PC-3 (cell line): ENCODE measurements at places on chromosomes 12 and 14.

GRCh38 chr14:100438678-100439592 is 115.8 kb downstream of the SLC25A47 start:
- DNase-seq = peak; percentile 96

DNA sequence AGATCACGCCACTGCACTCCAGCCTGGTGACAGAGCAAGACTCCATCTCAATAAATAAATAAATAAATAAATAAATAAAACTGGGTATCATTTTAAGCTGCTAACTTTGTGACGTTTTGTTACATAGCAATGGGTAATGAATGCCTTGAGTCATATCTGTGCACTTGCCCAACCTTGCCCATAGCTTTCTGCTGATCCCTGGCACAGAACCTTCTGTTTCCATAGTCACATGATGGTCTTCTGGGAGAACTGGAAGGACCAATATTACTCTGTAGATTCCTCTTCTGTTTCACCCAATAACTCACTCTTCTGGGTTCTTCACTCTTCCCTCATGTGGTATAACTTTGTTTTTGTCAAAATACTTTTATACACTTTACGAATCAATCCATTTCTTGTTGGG is 140.8 kb downstream of the SCARB1 start:
- DNase-seq = peak; percentile 34

DNA sequence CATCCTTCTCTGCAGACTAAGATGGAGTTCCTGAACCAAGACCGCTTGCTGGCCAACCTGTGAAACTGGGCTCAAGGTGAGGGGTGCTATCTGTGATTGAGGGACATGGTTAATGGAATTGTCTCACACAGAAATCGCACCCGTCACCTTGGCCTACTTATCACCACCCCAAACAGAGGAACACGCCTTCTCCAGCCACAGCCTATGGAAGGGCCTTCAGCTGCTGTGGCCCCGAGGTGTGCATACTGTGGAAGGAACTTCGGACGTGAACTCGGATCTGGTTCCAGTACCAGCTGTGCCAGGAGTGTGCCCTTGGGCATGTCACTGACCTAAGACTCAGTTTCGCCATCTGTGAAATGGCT is 44.4 kb downstream of the EVL start:
- DNase-seq = no peak

DNA sequence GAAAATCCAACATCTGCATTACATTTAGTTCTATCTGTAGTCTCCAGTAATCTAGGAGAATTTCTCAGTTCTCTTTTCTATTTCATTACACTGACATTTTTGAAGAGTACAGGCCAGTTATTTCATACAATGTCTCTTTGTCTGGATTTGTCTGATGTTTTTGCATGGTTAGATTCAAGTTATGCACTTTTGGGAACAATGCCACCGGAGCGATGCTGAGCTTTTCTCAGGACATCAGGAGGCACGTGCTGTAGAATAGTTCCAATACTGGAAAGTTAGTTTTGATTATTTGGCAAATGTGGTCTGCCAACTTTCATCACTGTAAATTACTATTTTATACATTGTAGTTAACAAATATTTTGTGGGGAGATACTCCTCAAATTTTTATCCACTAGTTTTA is 43.1 kb downstream of the ALDH1L2 start:
- no peak for DNase-seq

GRCh38 chr12:97375310-97375709 is 87.3 kb upstream of the RMST start:
- no peak for DNase-seq

DNA sequence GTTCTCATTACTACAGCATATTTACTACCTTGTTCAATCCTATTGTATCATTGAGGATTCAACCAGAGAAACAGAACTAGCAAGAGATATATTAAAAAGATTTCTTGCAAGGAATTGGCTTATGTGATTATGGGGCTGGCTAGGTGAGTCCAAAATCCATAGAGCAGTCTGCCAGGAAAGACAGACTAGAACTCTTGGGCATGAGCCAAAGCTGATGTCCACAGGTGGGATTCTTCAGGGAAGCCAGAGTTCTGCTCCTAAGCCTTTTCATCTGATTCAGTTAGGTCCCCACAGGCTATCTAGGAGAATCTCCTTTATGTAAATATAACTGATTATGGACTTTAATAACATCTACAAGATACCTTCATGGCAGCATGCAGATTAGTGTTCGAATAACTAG is 26.0 kb downstream of the PELI2 start:
- DNase-seq = no peak

DNA sequence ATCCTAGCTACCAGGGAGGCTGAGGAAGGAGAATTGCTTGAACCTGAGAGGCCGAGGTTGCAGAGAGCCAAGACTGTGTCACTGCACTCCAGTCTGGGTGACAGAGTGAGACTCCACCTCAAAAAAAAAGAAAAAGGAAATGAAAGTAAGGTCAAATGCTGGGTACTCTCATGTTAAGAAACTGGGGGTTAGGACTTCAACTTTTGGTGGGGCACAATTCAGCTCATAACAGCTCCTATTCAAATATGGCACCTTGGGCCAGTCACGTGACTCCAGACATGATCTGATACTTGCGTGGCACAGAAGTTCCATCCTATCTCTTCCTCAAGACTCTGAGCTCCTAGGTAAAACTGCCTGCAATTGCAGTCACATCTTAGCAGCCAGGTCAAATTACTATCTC is 142.7 kb downstream of the EGLN3 start:
- no peak for DNase-seq

DNA sequence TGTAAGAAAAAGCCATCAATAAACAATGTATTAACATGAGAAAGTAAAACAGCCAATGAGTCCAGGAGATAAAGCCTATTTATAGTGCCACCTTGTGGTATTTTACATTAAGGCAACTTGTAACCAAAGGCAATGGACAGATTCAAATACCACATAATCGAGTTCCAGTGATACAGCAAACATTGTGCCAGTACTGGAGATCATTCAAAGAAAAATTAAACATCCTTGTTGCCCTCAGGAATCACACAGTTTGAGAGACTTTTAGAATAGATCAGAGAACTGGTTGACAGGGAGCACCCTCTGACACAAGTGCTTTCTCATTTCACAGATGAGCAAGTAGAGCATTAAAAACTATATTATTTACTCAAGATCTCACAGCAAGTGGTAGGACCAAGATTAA is 98.1 kb downstream of the DDHD1 start:
- DNase-seq = peak; percentile 78

GRCh38 chr14:72606879-72607278 is 287.0 kb downstream of the DPF3 start:
- no peak for DNase-seq

DNA sequence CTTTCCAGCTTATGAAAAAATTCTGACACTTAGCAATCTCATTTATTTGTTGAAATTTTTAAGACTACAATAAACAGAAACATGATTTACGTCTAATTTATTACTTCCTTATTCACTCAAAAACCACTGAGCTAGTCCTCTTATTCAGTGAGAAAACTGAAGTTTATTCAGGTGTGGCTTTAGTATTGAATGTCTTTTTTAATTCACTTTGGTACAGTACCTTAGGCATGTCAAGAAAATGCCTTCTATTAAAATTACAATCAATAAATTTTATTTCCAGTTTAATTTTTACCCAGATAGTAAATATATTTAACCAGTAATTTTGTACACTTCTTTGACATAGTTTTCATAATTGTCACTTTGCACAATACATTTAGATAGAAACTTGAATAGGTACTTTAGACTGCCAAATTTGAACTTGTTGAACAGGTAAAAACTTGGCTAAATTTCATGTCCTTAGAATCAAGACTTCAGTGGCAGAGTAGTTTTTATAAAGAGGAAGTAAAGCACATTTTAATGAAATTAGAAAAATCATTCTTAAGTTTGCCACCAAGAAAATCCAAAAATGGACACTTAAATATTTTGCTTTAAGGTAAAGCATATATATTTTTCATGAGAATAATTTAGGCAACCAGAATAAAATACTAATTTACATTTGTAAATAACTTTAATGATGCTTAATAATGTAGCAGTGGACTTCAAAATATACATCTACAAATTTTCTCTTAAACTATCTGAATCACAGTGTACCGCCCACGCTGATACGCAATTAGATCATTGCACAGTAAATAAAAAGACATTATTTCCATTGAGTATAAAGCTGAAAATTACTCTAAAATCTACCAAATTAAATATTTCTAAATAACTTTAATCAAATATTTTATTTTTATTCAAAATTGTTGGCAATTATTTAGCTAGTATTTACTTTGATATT is 159.1 kb downstream of the RASSF9 start:
- DNase-seq = peak; percentile 32

GRCh38 chr12:63093084-63093483 is 57.9 kb downstream of the AVPR1A start:
- no peak for DNase-seq

GRCh38 chr12:50924439-50925341 is 27.7 kb upstream of the HIGD1C start:
- peak; percentile 78 for DNase-seq

- DNase-seq = no peak
These were observed 18.8 kb downstream of the NCKAP5L start for GRCh38 chr12:49809381-49809905.
